ENCODE measurements at places on chromosomes 12 and 14.

- no peak for DNase-seq
These were observed 568.3 kb downstream of the TMEM121 start for GRCh38 chr14:106094654-106095189.

DNA sequence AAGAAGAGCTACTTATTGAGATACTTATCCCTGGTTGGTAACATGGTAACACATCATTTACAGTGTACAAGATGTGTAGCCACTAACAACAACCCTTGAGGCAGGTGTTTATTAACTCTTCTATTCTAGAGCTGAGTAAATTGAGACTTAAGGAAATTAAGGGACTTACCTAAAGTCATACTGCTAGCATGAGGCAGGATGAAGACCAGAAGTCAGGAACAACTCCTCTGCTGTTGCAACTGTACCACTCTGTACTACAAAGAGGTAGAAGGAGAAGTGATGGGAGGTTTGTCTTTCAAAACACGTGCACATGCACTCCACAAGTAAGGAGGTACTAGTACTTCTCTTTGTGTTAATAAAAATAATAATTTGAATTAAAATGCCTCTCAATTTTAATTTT lies 79.9 kb downstream of the LLPH start:
- DNase-seq: no peak

DNA sequence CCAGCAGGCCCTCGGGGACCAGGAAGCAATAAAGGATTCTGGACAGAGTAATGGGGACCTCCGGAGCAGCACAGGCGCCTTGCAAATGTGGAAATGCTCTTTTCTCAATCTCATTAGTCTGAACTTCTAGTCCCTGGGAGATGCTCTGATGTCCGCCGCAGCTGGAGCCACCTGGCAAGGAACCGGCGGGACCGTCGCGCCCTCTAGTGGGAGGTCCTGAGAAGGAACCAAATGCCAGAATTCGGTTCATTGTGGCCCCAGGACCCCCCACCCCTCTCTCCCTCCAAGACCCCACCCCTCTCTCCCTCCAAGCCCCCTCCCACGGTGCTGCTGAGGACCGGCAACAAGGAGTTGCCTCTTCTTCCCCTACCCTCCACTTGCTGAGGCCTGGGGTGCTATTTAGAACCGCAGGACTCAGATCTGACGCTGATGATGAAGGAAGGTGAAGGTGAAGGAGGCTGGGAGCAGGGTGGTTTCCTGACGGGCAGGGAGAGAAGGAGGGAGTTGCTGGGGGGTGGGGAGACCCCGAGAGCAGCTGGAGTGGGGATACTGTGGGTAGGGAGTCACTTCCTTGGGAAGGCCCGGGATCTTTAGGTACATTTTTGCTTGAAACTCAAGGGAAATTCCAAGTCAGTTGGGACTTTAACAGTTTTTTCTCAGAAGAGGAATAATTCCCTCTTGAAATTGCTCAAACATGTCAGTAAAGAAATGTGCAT lies 42.5 kb downstream of the SMIM41 start:
- DNase-seq: no peak

DNA sequence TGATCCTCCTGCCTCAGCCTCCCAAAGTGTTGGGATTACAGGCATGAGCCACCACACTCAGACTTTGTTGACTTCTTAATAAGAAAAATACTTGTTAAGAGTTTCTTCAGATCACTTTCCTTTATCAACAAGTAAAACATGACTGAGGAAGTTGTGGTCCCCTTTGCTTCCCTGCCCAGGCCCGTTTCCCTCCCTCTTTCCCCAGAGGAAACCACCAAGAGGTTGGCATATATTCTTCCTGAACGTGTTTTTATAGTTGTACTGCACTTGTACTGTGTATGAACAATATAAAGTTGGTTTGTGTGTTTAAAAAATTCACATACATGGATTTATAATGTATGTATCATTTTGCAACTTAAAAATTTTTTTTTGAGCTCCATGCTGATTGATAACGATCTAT lies 28.4 kb downstream of the PTPN11 start:
- no peak for DNase-seq

DNA sequence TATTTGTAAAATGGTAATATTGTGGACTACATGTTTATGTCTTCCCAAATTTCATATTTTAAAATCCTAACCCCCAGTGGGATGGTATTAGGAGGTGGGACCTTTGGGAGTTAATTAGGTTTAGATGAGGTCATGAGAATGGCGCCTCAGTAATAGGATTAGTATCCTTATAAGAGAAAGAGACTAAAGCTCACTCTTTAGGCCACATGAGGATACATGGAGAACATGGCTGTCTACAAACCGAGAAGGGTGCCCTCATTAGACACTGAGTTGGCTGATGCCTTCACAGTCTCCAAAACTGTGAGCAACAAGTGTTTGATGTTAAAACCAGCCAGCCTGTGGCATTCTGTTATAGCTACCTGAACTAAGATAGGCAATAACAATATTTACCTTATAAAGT lies 58.3 kb upstream of the OTOGL start:
- no peak for DNase-seq

- DNase-seq: no peak
These were observed 723.4 kb upstream of the MDGA2 start for GRCh38 chr14:48398675-48399282.

DNA sequence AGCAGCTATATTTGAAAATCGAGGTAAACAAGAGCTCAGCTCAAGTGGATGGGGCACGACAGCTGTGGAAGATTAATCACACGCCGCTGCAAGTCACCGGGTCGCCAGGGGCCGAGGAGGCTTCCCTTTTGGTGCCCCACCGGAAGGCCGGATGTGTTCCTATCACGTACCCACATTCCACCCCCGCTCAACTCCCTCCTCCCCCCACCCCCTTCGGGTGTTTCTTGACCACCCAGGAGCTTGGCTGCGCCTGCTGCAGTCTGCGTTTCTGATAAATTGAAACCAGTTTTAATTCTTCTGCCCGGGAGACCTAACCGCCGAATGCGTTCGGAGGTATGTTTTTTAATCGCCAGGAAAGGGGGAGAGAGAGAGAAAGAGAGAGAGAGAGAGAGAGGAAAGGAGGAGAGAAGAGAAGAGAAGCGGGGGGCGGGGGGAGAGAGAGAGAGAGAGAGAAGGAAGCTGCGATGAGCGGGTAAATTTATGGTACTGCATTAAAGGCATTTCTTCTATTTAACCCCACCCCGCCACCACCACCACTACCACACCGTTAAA lies 1.8 kb downstream of the SLC8A3 start:
- no peak for DNase-seq

- no peak for DNase-seq
These were observed at the start of gene MEG3 for GRCh38 chr14:100825713-100826331. Gene MEG3, plus strand, starts transcription at chr14:100826118.

Measured in pulmonary artery endothelial cell (primary cell).